ENCODE measurements at places on chromosomes 7 and 10.

GRCh38 chr7:25716421-25716820 lies 435.6 kb upstream of the NFE2L3 start:
- DNase-seq = no peak

- no peak for DNase-seq
Measured at GRCh38 chr10:103826885-103827284, 28.5 kb downstream of the SH3PXD2A start.

DNA sequence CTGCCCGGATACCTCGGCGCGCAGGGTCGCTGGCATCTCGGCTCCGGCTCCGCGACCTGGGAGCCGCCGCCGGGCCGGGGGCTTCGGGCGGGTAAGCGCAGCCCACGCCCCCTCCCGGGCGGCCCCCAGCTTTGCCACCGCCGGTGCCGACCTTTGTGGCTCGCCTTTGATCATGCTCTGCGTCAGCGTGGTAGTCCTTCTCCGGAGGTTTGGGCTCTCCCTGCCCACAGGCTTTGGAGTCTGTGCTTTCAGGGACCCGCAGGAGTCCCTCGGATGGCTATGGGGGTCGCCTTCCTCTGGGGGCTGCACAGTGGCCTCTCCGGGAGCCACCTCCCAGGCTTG lies 7.3 kb downstream of the ATP6V1F start:
- DNase-seq = no peak

GRCh38 chr10:93701866-93702209 lies 554 bp downstream of the FRA10AC1 start:
- no peak for DNase-seq

- DNase-seq = no peak
Measured at GRCh38 chr7:95062901-95063300, 155.5 kb downstream of the PPP1R9A start.

DNA sequence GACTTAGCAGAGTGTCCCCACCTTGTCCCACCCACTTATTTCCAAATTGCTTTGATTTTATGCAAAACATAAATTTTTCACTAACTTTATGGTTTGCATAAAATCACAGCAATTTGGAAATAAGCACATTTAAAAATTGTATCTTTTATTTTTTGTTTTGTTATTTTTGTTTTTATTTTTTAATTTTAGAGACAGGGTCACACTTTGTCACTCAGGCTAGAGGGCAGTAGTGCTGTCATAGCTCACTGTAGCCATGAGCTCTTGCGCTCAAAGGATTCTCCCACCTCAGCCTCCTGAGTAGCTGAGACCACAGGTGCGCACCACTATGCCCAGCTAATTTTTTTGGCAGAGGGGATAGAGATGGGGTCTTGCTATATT lies 43.2 kb downstream of the APBB1IP start:
- no peak for DNase-seq

GRCh38 chr10:14302035-14302434 lies 28.7 kb downstream of the FRMD4A start:
- DNase-seq = no peak

GRCh38 chr7:154917808-154918160 lies 85.1 kb downstream of the PAXIP1 start:
- DNase-seq = no peak

DNA sequence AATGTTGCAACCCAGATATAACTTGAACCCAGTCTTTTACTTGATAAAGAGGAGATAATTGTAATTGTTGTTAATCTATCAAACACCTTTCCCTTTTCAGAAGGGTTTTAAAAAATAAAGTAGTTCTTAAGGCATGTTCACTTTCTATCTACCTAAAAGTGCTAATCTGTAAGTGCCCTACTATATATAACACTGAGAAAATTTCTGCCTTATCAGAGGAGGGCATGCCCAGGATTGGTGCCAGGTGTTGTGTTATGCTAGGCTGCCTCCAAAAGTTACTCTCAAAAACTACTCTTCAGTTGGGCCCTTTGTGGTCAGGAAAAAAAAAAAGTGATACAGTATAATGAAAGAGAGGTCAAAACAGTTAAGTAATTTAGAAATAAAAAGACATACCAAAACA lies 36.3 kb downstream of the SMNDC1 start:
- DNase-seq = no peak

DNA sequence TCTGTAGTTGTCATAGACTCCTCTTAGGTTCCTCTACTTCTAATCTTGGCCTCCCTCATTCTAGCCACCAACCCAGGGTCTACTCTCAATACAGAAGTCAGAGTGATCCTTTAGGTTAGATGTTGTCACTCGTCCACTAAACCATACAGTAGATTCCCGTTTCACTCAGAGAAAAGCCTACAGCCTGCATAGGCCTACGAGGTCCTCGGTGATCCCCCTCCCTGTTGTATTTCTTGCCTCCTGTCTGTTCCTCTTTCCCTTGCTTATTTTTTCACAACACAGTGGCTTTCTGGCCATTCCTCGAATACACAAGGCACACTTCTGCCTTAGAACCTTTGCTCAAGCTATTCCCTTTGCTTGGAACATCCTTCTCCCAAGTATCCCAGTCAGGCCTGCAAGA lies 183.0 kb upstream of the PRSS1 start:
- DNase-seq = no peak

DNA sequence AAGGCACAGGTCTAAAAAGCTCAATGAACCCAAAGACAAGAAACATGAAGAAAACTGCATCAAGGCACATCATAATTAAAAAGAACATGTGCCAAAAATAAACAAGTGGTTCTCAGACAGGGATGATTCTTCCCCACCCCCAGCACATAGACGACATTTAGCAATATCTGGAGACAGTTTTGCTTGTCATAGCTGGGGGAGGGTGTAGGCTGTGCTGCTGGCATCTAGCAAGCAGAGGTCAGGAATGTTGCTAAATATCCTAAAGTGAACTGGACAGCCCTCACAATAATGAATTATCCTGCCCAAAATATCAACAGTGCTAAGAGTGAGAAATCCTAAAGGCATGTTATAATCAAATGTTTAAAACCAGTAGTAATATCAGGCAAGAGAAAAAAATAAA lies 122.6 kb downstream of the MICU1 start:
- DNase-seq = no peak

Measured in NCI-H1092 treated with DMSO at 0.1 percent for 48 hours (cell line).